Glutamatergic neuron (in vitro differentiated cells): ENCODE measurements at places on chromosomes 11 and 22.

GRCh38 chr11:9138612-9139579 lies 47.5 kb upstream of the SCUBE2 start:
- H3K27ac ChIP-seq: no peak overlapping the region
- peaks cover 9% of the 10 kb centered on the region for H3K36me3 ChIP-seq
- peaks cover 4% of the 10 kb centered on the region for H3K27me3 ChIP-seq
- peaks cover 4% of the 10 kb centered on the region for H3K4me1 ChIP-seq
- H3K4me3 ChIP-seq: no peak overlapping the region

- peaks cover 13% of the 10 kb centered on the region for H3K4me1 ChIP-seq
- H3K27me3 ChIP-seq: peaks cover 2% of the 10 kb centered on the region
- H3K4me3 ChIP-seq: no peak overlapping the region
- no peak for DNase-seq
- peaks cover 4% of the 10 kb centered on the region for H3K36me3 ChIP-seq
These were observed 60.1 kb downstream of the RAB30 start for GRCh38 chr11:83011333-83012167.

- H3K36me3 ChIP-seq: no peaks in the 10 kb centered on the region
- no peak for DNase-seq
- no peak overlapping the region for H3K27ac ChIP-seq
- no peaks in the 10 kb centered on the region for H3K4me1 ChIP-seq
- H3K4me3 ChIP-seq: no peak overlapping the region
- H3K27me3 ChIP-seq: no peaks in the 10 kb centered on the region
These were observed 328.6 kb upstream of the C11orf87 start for GRCh38 chr11:109093354-109093753.

DNA sequence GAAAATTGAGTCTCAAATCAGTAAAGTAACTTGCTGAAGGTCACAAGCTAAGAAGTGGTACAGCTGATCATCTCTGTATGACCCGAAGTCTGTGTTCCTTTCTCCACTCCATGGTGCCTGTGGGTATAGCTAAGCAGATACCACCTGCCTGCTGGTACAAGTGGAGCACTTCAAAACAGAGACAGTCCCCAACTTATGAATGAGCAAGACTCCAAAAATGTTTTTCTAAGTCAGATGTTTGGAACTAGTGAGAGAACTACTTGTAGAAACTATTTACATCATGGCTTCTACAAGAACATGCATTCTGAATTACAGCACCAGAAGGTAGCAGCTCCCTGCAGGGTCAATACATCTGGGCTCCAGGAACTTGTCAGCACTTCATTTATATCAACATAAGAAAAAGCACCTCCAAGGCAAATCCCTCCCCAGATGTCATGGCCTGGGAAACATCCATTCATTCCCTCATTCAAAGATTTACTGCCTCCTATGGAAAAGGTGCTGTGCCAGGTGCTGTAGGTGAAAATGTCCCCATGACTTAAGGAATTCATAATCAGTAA lies 94.7 kb downstream of the SERGEF start:
- peaks cover 47% of the 10 kb centered on the region for H3K4me1 ChIP-seq
- no peaks in the 10 kb centered on the region for H3K36me3 ChIP-seq

- H3K4me1 ChIP-seq: no peaks in the 10 kb centered on the region
- no peaks in the 10 kb centered on the region for H3K36me3 ChIP-seq
- peaks cover 2% of the 10 kb centered on the region for H3K27me3 ChIP-seq
- no peak overlapping the region for H3K27ac ChIP-seq
These were observed 460 bp upstream of the MUC5AC start for GRCh38 chr11:1157341-1157644.

- no peaks in the 10 kb centered on the region for H3K36me3 ChIP-seq
- H3K27me3 ChIP-seq: peaks cover 11% of the 10 kb centered on the region
- H3K4me1 ChIP-seq: peaks cover 8% of the 10 kb centered on the region
- H3K27ac ChIP-seq: peak overlapping the region; percentile 33
These were observed 16.1 kb upstream of the RELT start for GRCh38 chr11:73359930-73360742.

DNA sequence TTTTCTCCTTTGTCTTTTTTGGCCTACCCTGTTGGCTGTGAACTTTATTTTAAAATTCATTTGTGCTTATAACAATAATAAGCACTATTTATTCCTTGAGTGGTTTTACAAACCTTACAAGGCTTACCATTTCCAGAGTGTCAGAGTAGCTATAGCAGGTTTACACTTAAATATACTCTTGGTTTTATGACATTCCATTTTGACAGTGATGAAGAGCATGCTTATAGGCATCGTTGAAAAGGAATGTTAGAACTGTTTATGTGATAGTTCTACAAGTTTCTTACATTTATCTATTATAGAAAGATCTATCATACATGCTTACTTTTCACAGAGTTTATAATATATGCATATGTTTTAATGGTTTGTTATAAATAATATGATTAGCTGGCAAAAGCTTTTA lies 84.1 kb downstream of the PDE3B start:
- DNase-seq: no peak
- no peaks in the 10 kb centered on the region for H3K27me3 ChIP-seq
- H3K27ac ChIP-seq: no peak overlapping the region
- H3K36me3 ChIP-seq: no peaks in the 10 kb centered on the region
- H3K4me3 ChIP-seq: no peak overlapping the region

DNA sequence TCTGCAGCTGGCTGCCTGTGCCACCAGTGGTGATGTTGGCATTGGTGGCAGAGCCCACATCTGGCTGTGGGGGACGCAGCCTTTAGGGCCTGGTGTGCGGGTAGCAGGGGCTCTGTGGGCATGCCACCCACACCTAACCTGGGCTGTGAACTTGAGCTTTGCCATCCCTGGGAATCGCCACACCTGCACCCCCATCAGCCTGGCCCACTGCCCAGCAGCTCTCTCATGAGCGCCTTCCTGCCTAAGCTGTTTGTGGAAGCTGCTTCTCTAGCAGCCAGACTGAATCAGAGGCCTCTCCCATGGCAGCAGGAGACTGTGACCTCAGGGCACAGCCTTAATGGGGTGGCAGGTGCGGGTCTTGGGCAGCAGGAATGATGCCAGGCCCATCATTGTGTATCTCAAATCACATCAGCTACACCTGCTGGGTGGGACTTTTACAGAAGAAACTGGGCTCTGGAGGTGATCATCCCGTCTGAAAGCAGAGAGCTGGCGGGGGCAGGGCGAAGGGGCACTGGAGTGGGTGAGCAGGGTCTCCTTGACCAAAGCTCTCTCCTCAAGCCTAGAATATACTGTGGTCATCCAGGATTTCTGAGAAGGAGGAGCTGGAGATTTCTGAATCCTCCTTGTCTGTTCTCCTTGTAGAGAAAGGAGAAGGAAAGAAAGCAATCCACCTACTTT lies 17.8 kb upstream of the CARS1 start:
- no peaks in the 10 kb centered on the region for H3K4me1 ChIP-seq
- no peak overlapping the region for H3K4me3 ChIP-seq
- H3K27me3 ChIP-seq: peaks cover 2% of the 10 kb centered on the region
- no peaks in the 10 kb centered on the region for H3K36me3 ChIP-seq
- H3K27ac ChIP-seq: no peak overlapping the region

GRCh38 chr22:35417606-35418005 lies 17.7 kb downstream of the MCM5 start:
- H3K27me3 ChIP-seq: no peaks in the 10 kb centered on the region
- no peak overlapping the region for H3K4me3 ChIP-seq
- no peak overlapping the region for H3K27ac ChIP-seq
- no peaks in the 10 kb centered on the region for H3K4me1 ChIP-seq

DNA sequence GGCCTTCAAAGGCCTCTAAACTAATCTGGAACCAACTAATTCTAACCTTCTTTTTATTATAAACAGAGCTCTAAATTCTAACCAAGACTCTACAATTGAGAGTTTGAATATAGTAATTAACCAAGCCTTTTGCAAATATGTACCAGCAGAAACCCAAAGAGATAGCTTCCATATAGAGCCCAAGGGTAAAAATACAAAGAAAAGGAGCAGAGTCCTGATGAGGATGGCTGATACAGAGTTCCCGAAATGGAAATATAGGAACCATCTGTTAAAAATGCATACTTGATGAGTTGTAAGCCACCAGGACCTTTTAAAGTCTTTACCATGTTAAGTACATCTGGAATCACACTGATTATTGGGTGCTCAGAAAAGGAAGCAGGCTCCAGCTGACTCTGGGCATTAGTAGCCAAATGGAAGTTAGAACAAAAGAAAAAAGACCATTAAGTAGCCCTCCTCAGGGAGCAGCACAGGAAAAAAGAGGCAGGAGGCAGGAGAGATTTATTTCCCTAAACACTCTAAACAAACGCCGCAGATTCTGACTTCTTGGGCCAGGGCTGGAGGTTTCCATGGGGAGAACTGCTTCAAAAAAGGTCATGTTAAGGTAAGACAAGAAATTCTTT lies 463.1 kb upstream of the FAT3 start:
- no peaks in the 10 kb centered on the region for H3K27me3 ChIP-seq
- peak overlapping the region; percentile 76 for H3K4me3 ChIP-seq

DNA sequence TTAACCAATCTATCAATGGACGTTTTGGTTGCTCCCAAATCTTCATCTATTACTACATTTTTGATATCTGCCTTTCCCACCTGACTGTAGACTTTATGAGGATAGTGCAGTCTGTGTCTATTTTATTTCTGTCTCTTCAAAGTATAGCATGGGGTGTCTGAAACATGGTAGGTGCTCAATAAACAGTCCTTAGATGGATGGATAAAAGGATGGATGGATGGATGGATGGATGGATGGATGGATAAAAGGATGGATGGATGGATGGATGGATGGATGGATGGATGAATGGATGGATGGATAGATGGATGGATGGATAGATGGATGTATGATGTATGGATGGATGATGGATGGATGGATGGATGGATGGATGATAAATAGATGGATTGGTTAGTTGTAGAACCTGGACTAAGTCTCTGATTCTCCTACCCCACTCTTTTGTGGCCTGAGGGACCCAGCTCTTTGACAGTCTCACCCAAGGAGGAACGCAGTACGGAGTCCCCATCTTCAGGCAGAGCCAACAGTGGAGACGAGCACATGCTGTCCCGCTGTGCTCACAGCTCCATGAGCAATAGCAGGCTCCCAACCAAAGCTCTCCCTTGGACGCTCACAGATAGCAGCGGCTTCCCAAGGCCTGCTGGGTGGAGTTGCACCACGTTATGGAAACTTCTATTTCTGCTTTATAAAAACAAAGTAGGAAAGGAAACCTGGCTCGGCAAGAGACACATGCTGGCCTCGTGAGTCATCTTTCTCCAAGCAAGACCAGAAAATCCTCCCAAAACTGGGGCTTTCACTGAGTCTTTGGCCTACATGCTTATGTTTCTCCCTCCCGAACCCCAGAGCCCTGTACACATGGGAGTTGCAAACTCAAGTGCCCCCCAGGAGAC lies 448.0 kb downstream of the MIAT start:
- H3K36me3 ChIP-seq: no peaks in the 10 kb centered on the region
- H3K4me3 ChIP-seq: no peak overlapping the region
- DNase-seq: no peak
- peaks cover 18% of the 10 kb centered on the region for H3K27me3 ChIP-seq
- no peak overlapping the region for H3K27ac ChIP-seq
- H3K4me1 ChIP-seq: peaks cover 5% of the 10 kb centered on the region

- no peak overlapping the region for H3K27ac ChIP-seq
- peaks cover 6% of the 10 kb centered on the region for H3K4me1 ChIP-seq
- H3K4me3 ChIP-seq: no peak overlapping the region
- DNase-seq: peak; percentile 4
These were observed 82.1 kb downstream of the FBLN1 start for GRCh38 chr22:45584621-45585436.

DNA sequence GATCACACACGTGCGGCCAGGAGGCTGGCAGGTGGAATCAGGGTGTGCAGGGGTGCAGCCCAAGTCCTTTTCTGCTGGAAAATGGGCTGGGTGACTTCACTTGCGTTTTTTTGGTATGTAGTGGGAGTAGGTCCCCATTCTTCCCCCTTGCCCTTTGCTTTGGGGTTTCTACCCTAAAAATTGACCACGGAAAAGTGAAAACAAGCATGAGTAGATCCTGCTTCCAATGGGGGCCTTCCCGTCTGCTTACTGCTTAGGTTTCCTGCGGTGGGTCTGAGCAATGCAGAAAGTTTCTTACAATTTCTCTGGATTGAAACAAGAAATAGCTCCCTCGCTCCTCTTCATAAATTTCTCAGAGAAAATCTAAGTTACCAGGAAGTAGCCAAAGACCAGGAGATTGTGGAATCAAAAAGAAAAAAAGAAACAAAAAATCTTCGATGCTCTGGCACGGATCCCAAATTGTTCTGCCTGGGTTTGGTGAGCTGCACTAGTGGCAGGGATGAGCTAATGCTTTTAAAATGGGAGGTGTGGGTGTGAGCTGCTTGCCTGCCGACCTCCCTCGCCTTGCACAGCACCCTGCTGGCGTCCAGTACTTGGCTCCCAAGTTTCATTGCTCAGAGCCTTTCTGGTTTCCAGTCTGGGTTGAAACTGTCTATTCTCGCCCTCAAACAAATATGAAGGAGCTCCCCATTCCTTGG lies 2.4 kb downstream of the TIMP3 start:
- peaks cover 22% of the 10 kb centered on the region for H3K4me1 ChIP-seq
- no peak for DNase-seq
- H3K27me3 ChIP-seq: peaks cover 4% of the 10 kb centered on the region
- H3K27ac ChIP-seq: no peak overlapping the region
- H3K36me3 ChIP-seq: no peaks in the 10 kb centered on the region

GRCh38 chr11:14672635-14673034 lies 29.0 kb downstream of the PDE3B start:
- H3K36me3 ChIP-seq: no peaks in the 10 kb centered on the region
- no peak for DNase-seq
- H3K27me3 ChIP-seq: no peaks in the 10 kb centered on the region
- no peak overlapping the region for H3K4me3 ChIP-seq
- H3K27ac ChIP-seq: no peak overlapping the region

DNA sequence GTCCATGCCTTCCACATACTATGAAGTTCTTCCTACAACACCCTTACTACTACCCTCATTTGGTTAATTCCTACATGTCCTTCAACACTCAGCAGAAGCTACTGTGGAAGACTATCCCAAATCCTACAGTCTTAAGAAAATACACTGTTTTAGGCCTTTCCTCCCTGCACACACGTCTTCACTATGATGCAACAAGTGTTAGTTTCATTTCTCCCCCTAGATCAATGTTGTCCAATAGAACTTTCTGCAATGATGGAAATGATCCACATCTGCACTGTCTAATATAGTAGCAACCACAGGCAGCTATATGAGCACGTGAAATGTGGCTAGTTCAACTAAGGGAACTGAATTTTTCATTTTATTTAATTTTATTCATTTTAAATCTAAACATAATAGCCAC lies 46.7 kb upstream of the CCDC34 start:
- no peaks in the 10 kb centered on the region for H3K36me3 ChIP-seq
- H3K4me3 ChIP-seq: no peak overlapping the region
- no peak overlapping the region for H3K27ac ChIP-seq
- peaks cover 24% of the 10 kb centered on the region for H3K4me1 ChIP-seq
- no peak for DNase-seq

- peak; percentile 49 for DNase-seq
- H3K27me3 ChIP-seq: peaks cover 25% of the 10 kb centered on the region
- H3K4me3 ChIP-seq: peak overlapping the region; percentile 88
These were observed 913 bp downstream of the ZNHIT2 start for GRCh38 chr11:65116370-65117205.

GRCh38 chr22:42203609-42204008 lies 66.8 kb downstream of the TCF20 start:
- H3K27me3 ChIP-seq: peaks cover 2% of the 10 kb centered on the region
- H3K4me1 ChIP-seq: peaks cover 7% of the 10 kb centered on the region
- H3K27ac ChIP-seq: peak overlapping the region; percentile 64
- DNase-seq: no peak
- peaks cover 8% of the 10 kb centered on the region for H3K36me3 ChIP-seq
